ENCODE measurements at places on chromosomes 16 and 17.
A peak's percentile ranks its signal among the peaks of the same experiment; 100 is the strongest.

DNA sequence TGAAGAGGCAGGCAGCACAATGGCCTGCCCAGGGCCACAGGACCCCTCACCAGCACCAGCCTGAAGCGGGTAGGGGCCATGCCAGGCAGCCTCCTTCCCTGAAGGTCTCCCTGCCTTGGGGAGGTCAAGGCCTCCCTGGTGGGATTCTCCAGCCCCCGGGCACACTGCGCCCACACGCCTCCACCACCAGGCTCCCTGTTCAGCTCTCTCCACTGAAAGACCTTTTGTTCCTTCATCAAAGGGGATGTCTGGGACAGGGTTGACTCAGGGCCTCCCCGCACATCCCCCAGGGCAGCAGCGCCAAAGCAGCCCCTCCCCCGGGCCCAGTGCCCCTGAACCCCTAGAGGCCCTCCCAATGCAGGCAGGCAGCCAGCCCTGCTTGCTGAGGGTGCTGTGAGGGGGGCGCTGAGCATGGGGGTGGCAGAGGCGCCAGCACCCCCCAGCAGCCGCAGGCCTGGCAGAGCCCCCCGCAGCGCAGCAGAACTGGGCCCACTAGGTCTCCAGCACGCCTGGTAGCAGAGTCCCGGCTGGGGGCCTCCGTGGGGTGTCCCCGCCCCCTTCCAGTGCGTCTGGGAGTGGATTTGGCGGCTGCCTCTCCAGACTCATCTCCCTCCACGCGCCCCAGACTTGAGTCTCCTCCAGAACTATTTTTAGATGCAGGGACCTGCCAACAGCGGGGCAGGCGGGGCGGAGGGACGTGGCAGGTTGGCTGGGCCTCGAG, 13.1 kb downstream of the BCAR1 start:
- DNase-seq, result no peak

DNA sequence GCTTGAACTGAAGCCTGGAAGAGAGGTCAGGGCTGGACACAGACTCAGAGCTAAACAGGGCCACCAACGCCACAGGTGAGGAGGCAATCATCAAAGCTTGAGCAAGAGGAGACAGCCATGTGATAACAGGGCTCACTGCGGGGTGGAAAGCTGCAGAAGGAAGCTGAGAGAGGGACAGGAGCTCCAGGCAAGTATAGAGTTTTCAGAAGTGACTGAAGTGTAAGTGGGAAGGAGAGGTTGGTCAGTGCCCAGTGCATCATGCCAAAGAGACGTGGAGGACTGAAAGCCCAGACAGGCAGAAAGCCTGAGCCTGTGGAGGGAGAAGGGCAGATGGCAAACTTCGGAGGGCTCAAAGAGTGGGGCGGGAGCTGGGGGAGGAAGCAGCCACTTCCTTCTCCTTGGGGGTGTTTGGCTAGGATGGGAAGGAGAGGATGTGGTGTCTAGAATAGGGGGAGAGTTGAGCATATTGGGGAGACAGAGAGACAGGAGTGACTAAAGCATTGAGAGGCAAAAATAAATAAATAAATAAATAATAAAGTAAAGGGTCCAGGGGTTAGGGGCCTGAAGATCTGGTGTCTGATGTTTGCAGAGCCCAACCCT, 2.6 kb downstream of the KIFC3 start:
- no peak for DNase-seq

- no peak for DNase-seq
These were observed 64.2 kb downstream of the GNA13 start for GRCh38 chr17:64992325-64992802.

- peak; percentile 46 for DNase-seq
These were observed 23.0 kb upstream of the SLC38A8 start for GRCh38 chr16:84065536-84066132.

DNA sequence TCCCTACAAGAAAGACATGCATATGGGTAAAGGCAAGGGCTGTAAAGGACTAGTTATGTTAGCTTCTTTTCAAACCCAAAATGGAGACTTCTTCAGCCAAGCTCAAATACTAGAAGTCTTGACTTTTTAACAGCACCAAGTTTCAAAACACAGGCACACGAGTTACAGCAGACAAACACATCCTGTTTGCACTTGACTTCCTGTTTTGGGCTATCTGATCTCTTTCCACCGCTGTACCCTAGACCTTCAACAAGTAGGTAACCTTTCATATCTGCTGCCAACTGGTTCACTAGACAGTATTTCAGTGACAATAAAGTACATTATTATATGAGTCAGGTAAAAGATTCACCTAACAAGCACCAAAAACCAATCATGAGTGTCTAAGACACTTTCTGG, 12.3 kb downstream of the RFFL start:
- no peak for DNase-seq

GRCh38 chr16:27879601-27880247, 183.8 kb downstream of the GSG1L start:
- DNase-seq, result peak; percentile 67

DNA sequence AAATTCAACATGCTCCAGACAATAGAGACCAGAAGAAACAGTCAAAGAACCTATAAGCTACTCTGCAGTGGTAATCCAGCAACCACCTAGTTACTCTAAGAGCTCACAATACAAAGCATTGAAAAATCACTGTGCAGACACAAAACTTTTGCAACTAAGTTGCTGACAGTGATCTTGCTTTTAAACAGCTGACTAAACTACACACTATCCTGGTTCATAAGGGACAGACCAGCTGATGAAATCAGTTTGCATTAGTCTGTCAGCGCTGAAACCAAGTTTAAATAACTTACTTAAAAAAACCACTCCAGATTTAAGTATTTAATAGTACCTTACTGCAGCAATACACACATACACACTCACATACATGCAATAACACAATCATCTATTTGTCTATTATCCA, 4.6 kb downstream of the VEZF1 start:
- no peak for DNase-seq

DNA sequence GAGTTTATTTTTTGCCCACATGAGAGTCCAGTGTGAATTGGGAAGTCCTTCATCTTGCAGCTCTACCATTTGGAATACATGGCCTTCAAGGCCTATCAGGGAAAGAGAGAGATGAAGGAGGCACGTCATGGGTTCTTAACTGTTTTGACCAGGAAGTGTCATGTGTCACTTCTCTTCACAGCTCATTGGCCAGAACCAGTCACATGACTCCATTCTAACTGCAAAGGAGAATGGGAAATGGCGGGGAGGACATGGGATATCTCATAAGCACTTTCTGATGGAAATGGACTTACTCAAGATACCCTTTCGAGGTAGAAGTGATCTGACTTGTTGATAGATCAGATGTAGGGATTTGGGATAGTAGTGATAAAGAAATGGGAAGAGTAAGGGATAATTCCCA, 57.9 kb upstream of the CES5A start:
- DNase-seq, result no peak

DNA sequence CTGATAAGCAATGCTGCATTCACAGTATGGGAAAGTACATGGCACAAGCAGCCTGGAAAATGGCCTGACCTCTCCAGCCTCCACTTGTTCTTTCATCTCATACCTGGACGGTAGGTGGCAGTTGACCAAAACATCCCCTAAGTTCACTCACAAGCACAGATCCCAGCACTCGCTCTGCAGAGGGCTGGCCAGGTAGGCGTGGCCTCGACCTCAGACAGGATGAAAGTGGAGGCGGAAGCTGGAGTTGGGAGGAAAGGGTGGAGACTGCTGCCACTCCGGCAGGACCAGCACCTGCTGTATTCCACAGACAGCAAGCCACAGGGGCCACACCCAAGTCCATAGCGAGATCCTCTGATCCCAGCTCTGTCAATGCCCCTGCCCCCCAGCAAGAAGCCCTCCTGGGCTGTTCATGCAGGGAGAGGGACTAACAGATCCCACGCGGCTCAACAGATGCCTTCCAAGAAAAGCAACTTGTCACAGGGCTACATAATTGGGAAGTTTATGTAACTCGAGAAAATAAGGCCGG, 31.3 kb downstream of the ZCCHC14 start:
- peak; percentile 86 for DNase-seq

- no peak for DNase-seq
These were observed 372.5 kb upstream of the CDH8 start for GRCh38 chr16:62408760-62409159.

DNA sequence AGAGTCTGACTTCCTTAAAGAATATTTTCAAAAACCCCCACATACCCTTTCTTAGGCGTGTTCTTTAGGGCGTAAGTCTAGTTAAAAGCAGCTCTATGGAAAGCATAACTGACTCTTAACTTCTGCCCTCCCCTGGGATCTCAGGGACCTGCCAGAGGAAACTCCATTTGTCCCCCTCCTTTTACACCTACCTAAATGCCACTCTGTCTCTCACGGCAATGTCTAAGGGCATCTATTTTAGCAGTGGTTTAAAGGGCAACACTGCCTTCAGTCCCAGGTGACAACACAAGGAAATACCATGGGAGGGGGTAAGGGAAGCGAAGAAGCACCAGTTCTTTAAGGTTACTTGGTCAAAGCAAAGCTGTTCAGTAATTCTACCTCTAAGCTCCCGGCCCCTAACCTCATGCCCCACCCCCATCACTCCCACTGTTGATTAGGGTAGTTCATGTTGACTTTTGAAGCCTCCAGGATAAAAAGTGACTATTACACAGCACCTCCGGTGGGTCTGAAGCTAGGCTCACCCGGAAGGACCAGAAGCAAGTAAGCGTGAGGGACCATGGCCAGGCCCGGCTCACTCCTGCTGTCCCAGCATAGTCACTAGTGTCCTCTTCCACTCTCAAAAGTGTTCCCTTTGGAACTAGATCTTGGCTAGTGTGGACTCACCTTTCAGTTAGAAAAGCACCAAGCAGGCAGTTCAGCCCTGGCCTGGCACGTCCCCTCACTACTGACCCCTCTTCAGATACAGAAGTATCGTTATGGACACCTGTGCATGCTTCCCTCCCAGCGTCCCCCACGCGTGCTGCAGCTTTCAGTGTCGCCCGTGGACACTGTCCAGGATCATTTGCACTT, 47.1 kb downstream of the CYTH1 start:
- DNase-seq, result peak; percentile 49

DNA sequence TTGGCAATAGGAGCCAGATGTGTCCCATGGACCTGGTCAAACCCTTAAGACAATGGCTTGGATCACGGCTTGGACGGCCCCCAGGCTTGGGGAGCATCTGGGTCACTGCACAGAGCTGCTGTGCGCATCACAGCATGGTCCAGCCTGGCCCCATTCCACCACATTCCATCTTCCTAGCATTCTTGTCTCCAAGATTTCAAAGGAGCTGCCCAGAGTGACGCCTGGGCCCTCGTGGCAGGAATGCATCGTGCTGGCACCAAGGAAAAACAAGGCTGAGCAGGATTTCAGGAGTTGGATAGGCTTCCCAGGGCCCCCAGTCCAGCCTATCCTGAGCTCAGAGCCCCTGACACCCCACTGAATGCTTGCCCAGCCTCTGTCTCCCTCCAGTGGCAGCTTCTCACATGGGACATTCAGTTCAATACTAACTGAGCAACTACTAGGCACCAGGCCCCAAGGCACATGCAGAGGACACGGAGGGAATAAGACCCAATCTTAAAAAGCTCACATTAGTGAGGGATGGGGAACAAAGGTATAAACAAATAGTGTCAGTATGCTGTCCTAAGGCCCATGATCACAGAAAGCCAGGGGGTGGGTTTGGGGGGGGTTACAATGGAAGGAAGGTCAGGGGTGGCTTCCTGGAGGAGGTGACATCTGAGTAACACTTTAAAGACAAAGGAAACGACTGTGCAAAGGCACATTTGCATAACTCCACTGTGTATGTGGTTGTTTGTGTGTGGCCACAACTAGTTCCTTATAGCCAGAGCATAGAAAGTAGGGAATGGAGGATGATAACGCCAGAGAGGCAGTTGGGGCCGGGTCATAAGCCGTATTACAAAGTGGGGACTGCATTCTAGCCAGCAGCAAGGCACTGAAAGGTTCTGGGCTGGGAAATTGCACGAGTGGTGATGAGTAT, 34.1 kb downstream of the TK2 start:
- no peak for DNase-seq

DNA sequence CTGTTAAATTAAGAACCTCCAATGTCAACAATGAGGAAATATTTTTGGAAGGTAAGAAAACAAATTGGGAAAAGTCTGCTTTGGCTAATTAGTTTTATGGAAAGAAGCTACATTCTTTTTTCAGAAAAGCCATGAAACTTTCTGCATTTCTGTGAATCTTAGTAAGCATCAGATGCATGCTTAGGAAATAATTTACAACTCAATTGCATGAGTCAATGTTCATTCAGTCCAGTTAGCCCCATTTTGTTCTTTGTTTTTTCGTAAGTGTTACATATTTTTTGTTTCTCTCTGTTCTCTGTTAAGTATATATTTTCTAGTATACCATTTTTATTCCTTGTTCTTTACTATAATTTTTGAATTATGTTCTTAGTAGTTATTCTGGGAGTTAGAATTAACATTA, 195.2 kb upstream of the KIF2B start:
- DNase-seq, result no peak

DNA sequence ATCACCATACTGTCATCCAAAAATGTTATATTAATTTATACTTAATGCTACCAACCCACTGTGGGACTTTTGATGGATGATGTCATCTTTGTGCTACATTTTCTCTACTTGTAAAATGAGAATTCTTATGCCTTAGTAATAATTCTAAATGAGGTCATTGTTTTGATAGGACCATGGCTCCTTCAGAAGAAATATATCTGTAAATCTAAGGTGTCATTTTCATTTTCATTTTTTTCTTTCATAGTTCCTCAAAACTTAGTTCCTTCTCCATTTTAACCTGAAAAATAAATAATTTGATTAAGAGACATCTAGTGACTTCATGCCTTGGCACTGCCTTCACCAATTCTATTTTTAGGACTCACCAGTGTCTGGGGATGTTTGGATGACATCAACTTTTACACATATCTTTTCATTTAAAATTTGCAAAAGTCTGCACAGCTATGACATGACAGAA, 48.7 kb downstream of the GPRC5B start:
- no peak for DNase-seq

DNA sequence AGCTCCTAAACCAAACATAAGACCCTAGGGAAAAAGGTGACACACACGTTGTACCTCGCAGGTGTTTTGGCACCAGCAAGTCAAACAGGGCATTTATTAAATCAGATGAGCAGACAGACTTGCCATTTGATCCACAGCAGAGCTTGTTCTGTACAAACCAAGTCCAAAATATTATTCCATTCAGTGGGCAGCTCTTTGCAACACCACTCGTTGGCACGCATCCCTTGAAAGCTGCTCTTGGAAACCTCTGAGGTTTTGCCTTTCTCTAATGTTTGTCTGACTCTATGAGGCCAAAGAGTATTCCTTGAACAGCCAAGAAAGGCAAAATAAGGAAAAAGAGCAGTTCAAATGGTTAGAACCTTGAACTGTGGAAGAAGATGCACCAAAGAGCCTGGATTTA, 12.7 kb downstream of the TMEM100 start:
- no peak for DNase-seq

Data from WERI-Rb-1 (cell line).